Fibroblast of skin of left biceps (primary cell): ENCODE measurements at places on chromosomes 7 and 10.

- peak; percentile 41 for DNase-seq
These were observed 483.0 kb downstream of the MAGI2 start for GRCh38 chr7:78970440-78970916.

DNA sequence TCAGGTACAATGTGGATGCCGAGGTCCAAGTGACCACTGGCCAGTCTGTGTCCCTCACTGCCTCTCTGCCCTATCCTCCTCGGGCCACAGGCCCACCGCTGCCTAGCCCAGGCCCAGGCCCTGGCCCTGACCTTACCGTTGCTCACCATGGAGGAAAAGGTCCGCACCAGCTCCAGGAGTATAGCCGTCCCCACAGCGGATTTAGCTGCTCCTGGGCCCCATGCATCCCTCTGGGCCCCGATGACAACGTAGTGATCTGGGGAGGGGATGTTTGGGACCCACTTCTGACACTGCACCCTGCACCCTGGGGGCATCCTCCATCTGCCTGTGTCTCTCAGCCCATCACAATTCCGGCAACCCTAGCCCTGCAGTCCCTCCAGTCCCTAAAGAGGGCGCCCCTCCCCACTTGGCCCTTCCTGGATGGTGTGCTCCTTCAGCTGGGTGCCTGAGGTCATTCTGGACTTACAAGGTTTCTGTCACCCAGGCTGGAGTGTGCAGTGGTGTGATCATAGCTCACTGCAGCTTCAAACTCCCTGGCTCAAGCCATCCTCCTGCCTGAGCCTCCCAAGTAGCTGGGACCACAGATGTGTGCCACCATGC, 12.1 kb downstream of the TFR2 start:
- DNase-seq: no peak

DNA sequence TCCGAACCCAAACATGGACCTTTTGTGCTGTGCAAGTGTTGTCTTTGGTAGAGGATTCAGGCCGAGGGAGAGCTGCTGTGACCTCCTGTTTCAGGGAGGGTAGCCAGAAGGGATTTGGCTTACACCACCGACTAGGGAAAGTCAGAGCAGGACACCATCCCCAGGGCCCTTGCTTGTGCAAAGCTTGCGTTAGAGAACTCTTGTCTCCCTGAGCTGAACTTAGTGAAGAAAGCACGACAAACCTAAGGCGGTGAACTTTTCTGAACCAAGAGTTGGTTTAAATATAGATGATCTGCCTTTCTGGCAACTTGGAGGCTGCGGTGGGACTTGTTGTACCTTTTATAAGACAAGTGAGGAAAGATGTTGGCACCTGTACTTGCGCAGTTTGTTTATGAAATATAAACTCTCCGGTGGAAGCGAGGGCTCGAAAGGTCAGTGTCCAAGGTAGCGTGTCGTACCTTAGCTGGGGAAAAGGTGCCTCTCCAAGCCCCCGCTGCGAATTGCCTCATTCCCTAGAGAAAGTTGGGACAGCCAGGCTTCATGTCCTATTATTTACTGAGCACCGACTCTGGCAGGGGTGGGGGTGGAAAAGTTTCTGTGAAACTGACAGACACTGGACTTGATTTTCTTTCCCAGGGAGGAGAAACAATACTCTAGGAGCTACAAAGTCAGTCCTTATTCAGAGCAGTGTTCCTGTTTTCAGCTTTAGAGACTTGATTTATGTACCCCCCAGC, 31.6 kb downstream of the WBP1L start:
- no peak for DNase-seq

DNA sequence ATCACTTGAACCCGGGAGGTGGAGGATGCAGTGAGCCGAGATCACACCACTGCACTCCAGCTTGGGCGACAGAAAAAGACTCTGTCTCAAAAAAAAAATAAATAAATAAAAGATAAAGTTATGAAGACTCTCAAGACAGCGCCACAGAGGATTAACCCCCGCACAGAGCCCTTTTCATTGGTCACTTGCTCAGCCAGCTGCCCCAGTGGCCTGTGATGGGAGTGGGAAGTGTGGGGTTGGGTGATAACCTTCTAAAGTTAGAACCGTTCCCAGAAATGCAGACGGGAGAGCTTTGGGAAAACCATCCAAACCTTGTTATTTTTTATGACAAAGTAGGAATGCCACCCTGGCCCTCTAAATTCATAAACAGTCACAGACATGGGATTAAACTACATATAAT, 57.4 kb downstream of the PARP12 start:
- DNase-seq: no peak

- DNase-seq: no peak
These were observed 87.4 kb downstream of the INPP5A start for GRCh38 chr10:132624847-132625471.

GRCh38 chr7:139918480-139918879, 89.4 kb downstream of the TBXAS1 start:
- DNase-seq: no peak

GRCh38 chr7:44279731-44280505, 45.5 kb downstream of the CAMK2B start:
- no peak for DNase-seq

DNA sequence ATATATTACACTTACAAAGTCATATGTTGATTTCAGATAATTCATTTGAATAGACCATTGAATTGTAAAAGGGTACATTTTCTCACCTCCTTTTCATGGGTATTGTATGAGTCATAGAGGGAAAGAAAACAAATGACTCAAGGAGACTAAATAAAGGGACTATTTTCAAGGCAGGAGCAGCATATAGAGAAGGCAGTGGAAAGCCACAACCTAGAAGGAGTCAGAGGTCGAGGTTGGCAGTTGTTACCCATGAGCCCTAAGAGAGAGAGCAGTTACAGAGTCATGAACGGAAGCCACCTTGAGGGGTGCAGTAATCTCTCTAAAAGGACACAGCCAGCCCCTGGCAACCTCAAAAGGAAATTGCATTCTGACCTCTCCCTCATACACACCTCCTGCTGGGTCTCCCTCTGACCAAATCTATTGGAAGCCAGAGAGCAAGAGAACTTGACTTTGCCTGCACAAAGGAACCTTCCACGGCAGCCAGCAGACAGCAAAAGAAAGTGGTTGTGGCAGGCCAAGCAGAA, 137.9 kb downstream of the GRM8 start:
- DNase-seq: no peak

DNA sequence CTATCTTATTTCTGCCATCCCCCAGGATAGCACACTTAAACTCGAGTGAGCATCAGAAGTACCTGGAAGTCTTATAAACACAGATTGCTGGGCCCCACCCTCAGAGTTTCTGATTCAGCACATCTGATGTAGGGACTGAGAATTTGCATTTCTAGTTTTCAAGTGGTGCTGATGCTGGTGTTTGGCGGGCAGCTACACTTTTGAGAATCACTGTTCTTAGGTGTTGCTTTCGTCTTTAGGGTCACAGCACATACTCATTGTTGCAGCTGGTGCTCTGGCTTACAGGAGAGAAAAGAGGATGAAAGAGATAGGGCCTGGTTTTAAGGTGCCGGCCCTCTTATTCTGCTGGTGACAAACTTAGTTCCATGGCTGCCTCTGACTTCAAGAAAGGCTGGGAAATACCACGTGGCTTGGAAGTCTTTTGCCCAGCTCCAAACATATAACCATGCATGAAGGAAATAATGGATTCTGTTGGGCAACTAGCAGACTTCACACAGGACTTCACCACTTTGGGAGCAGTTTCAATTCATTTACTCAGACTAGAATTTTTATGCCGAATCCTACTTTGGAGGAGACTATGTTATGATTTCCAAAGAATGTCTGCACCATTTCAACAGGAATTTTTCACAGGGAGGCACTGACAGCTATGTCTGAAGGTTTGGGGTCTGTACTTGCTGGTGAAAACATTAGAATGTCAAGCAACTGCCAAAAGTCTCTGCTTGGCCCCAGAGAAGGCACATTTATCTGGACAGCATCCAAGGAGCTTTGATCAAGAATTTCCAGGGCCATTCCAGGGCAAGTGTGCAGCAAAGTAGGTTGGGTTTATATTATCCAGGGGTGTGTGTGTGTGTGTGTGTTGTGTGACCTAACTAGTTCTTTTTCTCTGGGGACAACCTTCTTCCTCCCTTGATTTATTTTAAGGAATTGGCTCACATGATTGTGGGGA, 6.9 kb upstream of the MINDY4 start:
- DNase-seq: peak; percentile 77

DNA sequence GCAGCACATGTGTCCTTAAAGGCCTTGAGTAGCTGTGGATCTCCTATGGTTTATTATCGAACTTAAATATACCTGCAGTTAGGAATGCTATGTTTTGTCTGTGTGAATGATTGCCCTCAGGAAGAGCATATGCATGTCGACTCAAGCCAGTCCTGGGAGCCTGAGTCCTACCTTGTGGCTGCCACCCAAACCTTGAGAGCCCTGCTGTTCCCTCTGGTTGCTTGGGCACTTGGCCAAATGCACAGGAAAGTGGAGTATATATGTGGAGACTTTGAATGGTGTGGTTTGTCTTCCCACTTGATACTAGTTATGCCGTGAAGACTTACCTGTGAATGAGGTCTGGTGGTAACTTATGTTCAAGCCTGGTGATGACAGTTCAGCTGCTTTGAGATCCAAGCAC, 409.8 kb downstream of the LRMDA start:
- DNase-seq: no peak
